ENCODE measurements at places on chromosomes 2 and 18.

DNA sequence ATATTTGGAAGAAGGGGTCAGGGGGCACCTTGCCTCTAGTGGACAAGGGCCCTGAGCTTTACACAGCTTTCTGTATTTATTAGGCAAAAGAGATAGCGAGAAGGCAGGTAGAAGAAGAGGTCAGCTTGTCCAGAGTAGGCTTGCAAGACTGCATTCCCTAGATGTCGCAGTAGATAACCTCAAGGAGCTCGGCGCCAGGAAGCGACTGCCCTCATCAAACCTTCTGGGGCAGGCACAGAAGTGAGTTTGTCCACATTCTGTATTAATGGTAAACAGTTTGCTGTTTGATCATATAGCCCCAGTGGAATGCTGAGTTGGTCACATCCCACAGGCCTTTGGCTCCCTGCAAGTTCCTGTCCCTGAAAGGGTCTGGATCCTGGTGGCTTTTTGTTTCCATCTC, 7.0 kb downstream of the CHCHD5 start:
- no peak for DNase-seq

GRCh38 chr18:58813561-58814225, 51.0 kb upstream of the ZNF532 start:
- DNase-seq: no peak

DNA sequence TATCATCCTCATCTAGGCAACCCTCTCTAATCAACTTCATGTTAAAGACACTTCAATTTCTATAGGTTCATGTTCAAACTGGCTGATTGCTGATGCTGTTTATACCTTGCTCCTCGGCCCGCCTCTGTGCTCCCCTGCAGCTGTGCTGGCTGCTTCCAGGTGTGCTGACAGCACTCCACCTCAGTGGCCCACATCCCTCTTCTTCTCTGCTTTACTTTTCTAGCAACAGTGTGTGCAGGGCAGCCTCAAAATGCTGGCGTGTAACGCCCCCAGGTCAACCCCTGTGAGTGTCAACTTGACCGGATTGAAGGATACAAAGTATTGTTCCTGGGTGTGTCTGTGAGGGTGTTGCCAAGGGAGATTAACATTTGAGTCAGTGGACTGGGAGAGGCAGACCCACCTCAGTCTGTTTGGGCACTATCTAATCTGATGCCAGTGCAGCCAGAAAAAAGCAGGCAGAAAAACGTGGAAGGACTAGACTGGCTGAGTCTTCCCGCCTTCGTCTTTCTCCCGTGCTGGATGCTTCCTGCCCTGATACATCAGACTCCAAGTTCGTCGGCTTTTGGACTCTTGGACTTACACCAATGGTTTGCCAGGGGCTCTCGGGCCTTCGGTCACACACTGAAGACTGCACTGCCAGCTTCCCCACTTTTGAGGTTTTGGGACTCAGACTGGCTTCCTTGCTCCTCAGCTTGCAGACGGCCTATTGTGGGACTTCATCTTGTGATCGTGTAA, 94.7 kb downstream of the COL6A3 start:
- no peak for DNase-seq

DNA sequence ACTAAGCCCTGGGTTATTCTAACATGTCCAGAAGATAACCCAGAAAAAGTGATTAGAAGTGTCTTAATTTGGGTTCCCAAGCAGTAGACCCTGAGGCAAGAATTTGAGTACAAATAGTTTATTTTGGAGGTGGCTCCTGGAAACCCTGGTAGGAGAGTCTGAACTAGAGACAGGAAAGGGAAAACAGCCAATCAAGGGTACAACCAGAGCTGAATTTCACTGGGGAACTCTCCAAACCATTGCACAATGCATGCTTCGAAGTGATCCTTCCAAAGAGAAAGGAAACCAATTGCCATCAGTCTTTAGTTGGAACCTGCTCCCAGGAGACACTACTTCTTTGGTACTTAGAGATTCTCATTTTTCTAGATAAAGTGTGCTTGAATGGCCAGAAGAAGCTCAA, 361.5 kb downstream of the MBD2 start:
- DNase-seq: no peak

DNA sequence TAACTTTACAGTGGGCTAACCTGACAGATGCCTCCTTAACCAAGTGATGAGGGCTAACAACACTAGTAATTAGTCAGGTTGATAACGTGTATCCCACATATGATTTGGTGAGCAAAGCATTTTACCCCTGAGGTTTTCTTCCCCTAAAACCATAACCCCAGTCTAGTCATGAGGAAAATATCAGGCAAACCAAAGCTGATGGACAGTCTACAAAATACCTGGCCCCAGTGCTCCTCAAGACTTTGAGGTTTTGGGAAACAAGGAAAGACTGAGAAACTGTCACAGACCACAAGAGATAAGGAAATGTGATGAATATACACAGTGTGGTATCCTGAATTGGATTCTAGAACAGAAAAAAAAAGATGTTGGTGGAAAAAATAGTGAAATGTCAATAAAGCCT, 28.5 kb downstream of the MAP3K20 start:
- DNase-seq: no peak

GRCh38 chr18:67432806-67433205, 83.7 kb downstream of the DSEL start:
- no peak for DNase-seq

DNA sequence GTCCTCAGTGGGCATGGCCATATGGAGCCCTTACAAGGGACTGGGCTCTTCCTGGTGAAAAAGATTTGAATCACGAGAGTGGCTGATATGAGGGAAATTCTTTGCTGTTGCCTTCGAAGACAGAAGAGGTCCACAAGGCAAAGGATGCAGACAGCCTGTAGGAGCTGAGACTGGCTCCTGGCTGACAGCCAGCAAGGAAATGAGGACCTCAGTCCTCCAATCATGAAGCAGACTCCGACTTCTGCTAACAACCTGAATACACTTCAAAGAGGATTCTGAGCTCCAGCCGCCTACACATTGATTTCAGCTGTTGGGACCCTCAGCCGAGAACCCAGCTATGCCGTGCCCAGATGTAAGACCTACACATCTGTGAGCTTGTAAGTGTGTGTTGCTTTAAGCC, 3.0 kb upstream of the ST8SIA5 start:
- DNase-seq: no peak

DNA sequence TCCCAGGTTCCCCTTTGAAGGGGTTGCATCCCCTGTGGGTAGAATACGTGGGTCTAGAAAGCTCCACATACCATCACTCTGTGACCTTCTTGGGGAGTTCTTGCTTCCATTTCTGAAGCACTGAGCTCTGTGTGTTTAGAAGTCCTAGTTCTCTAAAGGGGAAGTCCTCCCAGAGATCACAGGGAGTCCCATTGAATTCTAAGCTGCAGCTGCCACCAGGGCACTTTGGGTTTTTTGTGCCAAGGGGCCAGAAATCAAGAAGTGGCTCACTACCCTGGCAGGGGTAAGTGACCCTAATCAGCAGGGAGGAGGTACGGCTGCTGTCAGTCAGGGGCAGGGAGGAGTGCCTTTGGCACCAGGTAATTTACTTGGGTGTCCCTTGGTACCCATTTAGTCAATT, 70.9 kb downstream of the EHD3 start:
- no peak for DNase-seq

DNA sequence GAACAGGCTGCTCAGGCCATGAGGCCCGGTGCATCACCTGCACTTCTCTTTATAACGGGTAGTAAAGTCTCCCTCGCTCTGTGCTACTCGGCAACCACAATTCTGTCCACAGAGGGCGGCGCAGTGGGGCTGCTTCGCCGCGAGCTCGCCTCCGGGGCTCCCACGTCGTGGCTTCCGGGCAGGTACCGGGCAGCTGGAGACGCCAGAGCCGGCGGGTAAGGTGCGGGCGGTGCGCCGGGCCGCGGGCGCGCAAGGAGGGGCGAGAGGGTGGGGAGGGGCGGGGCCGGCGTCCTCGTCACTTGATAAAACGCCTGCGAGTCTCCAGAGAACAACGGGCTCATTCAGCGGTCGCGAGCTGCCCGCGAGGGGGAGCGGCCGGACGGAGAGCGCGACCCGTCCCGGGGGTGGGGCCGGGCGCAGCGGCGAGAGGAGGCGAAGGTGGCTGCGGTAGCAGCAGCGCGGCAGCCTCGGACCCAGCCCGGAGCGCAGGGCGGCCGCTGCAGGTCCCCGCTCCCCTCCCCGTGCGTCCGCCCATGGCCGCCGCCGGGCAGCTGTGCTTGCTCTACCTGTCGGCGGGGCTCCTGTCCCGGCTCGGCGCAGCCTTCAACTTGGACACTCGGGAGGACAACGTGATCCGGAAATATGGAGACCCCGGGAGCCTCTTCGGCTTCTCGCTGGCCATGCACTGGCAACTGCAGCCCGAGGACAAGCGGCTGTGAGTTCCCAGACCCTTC, at the start of gene ITGA6:
Gene ITGA6, plus strand, starts transcription at position 331 of the 734 bp plus-strand sequence.
- peak; percentile 73 for DNase-seq

- DNase-seq: no peak
Measured at GRCh38 chr2:64227603-64228125, 83.4 kb upstream of the PELI1 start.

DNA sequence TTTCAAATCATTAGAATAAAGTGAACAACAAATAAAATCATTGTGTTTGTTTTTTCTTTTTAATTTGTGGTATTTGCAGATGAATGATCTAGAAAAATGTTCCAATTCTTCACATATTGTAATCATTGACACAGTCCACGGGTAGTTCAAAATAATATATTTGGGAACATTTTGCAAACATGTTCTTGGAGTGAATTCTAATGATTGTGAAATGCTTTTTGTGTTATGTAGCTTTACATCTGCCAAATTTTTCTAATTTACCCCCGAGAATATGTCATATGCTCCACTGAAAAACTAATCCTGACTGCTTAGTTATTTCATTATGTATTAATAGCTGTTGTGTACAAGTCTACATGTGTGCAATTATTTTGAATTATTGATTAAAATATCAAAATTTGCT, 1468.4 kb upstream of the NXPH2 start:
- DNase-seq: no peak

DNA sequence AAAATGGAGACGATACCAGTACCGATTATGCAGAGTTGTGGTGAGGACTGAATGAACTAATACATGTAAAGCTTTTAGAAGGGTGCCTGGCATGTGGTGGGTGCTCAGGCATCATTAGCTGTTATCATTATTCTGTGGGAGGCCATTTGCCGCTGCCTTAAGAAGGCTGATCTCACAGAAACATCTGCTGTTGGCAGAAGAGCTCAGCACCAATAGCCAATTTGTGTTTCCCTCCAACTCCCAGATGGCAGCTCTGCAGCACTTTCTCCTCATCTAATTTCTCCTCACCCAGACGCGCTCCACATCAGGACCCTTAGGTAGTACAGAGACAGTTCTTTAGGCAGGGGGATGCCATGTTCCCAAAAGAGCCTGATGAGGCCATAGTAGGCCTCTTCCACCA, 15.8 kb upstream of the CYP1B1 start:
- no peak for DNase-seq

DNA sequence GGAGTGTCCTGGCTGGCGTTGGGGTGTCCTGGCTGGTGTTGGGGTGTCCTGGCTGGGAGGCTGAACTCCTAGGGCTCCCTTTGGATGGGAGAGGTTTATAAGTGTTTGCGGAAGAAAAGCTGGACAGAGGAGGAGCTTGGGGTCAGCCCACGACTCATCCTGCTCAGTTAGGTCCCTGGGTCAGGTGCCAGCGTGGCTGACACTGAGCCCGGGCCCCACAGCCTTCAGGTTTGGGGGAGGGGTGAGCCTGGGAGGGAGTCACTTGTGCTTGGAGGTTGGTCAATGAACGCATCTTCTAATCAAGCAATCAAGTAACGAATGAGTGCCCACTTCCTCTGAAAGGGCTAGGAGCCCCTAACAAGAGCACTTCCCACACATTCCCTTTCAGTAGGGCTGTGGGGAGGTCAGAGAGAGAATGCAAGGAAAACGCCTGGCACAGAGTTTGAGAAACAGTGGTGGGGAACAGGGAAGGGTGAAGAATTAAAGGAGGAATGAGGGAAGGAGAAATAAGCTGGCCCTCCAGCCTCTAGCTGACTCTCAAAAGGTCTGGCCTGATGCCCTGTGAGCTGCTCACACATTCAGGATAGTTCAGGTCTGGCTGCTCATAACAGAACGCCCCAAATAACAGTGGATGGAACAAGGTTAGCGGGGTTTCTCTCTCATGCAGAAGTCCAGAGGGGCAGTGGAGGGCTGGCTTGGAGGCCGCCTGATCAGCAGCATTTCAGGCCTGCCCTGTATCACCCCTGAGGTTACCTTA, 670 bp downstream of the KCNIP3 start:
- no peak for DNase-seq

- DNase-seq: no peak
Measured at GRCh38 chr2:129428086-129428660, 551.3 kb upstream of the RAB6C start.

DNA sequence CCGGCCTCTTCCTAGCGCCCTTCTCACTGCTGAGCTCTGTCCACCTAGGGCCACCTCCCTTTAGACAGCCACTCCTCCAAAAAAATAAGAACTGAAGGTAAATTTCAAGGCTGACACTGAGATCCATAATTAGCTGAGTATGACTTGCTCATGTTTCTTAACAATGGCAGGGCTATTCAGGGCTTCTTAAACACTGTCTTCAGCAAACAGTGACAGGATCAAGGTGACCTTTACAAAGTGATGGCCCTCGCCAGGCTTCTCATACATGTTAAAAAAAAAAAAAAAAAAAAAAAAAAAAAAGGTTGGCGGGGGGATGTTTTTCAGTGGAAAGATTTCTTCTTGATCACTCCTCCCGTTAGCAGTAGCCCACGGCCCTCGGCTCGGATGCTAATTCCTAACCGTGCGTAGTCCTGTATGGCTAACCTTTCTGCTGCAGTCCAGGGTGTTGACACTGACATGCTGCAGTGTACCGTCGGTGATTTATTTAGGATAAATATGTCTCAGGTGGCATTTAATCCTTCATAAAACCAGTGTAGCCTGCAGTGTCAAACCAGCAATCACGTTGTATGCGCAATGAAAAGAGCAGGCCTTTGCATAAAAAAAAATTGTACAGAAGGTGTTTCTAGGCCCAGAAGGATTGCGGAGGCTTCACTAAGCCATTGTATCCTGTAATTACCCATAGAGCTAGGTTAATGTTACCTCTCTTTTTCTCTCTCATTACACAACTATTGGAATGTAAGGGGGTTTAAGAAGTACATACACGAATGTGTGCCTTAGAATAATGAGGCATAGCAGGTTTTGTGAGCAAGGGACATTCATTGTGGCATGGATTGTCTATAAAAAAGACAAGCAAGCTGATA, 142.7 kb downstream of the PTGR3 start:
- DNase-seq: no peak

GRCh38 chr18:75249672-75250470, 39.3 kb downstream of the TSHZ1 start:
- peak; percentile 39 for DNase-seq

GRCh38 chr18:30487962-30488361, 554.6 kb downstream of the DSC3 start:
- no peak for DNase-seq

Measured in activated CD4-positive, alpha-beta T cell treated with anti-CD3 and anti-CD28 coated beads, Interleukin-2, amount 10 ng/mL, durations not matched to agents 7 days and 5 days (primary cell).